ENCODE measurements at places on chromosomes 5 and 9.

- DNase-seq, result no peak
These were observed 10.5 kb downstream of the IL12B start for GRCh38 chr5:159319832-159320231.

GRCh38 chr5:2700876-2701275, 50.6 kb downstream of the IRX2 start:
- DNase-seq, result no peak

DNA sequence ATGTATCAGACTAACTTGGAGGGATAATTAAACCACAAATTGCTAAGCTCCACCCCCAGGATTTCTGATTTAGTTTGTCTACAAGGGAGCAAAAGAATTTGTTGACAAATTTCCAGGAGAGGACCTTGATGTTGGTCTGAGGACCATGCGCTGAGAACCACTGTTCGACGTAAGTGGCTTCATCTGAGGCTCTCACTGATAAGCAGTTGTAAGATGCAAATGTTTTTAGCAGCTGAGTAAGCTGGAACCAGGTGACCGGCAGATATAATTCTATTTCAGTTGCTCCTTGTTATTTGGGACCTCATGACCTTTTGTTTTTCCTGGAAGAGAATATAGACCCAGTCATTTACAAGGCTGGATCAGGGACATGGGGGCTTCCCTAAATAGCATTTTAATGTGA, 14.1 kb upstream of the SPINK1 start:
- DNase-seq, result no peak

GRCh38 chr5:161372682-161373344, 173.7 kb downstream of the GABRB2 start:
- no peak for DNase-seq

GRCh38 chr5:151691706-151692105, 5.0 kb upstream of the SPARC start:
- DNase-seq, result no peak

GRCh38 chr9:36080519-36080918, 43.8 kb downstream of the RECK start:
- no peak for DNase-seq

- no peak for DNase-seq
These were observed 20.8 kb downstream of the PAPPA start for GRCh38 chr9:116174347-116174746.

DNA sequence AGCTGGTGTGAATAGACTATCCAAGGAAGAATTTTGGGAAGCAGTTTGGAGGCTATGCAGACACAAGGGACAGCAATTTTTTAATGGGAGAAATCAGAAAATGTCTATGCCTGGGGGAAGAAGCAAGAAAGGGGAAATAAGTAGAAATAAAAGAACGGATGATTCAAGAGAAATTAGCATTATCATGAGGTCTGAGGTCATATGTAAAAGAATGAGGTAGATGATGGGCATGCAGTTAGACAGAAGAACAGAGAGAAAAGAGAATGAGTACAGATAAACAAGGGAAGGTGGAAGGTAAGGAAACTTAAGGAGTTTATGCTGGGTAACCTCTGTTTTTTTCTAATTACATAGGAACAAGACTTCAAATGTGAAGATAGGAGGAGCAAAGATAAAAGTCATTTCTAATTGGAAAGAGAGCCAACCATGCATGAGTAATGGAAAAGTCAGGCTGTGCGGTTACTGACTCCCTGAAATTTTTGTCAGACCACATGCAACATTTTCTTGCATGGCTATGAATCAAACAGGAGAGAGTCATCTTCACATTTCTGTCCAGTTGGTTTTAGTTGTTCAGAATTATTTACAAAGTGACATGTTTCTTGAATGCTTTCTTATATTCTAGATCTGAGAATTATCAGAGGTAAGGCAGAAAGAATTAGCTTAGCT, 101.0 kb upstream of the PIK3R1 start:
- no peak for DNase-seq

DNA sequence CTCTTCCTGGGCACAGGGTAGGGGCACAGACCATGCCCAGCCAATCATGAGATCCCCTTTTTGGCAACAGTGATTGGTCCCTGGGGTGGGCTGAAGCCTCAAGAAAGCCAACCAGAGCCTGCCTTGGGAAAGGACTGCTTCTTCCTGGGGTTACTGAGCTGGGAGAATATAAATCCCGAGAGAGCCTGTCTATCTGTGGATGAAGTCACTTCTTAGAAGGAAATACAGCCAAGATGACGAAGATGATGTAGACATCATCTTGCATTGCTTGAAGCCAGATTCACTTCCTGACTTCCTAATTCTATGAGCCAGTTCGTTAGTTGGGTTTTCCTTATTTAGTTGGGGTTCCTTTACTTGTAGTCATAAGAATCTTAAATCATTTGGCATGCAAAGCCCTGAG, 50.1 kb upstream of the PWWP2A start:
- no peak for DNase-seq

DNA sequence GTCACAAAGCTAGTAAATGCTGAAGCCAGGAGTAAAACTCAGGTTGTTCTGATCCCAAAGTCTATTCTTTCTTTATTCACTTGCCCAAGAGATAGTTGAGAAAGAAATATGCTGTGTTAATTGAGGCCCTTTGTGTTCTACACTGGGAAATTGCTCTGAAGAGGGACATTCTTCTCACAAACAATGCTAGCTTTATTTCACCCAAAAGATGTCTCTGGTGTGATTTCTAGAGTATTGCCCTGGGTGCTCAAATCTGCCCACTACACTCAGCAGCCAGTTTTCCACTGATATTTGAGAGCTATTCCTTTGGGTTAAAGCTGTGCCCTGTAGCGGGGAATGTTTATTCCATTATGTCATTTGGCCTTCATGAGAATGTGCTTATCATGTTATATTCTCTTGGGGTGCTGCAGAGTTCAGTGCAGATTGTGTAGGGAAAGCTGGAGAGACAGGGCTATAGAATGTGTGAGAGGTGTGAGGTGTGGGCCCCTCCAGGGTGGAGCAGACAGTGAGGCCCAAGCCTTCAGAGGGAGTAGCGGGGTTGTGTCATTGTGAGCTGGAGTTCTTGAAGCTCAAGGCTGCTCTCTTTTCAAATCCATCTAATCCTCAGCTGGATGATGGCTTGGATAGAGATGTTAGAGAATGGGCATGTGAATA, 21.0 kb upstream of the C5orf63 start:
- DNase-seq, result peak; percentile 30

- no peak for DNase-seq
These were observed 127.0 kb downstream of the TENT4A start for GRCh38 chr5:6840136-6840793.

GRCh38 chr9:22055090-22055489, 46.0 kb upstream of the CDKN2B start:
- DNase-seq, result no peak

GRCh38 chr9:99828054-99828416, 6.3 kb downstream of the NR4A3 start:
- DNase-seq, result no peak

GRCh38 chr5:126686451-126687126, 85.8 kb downstream of the PHAX start:
- no peak for DNase-seq

GRCh38 chr5:56575821-56576220, 239.5 kb upstream of the MAP3K1 start:
- DNase-seq, result no peak

DNA sequence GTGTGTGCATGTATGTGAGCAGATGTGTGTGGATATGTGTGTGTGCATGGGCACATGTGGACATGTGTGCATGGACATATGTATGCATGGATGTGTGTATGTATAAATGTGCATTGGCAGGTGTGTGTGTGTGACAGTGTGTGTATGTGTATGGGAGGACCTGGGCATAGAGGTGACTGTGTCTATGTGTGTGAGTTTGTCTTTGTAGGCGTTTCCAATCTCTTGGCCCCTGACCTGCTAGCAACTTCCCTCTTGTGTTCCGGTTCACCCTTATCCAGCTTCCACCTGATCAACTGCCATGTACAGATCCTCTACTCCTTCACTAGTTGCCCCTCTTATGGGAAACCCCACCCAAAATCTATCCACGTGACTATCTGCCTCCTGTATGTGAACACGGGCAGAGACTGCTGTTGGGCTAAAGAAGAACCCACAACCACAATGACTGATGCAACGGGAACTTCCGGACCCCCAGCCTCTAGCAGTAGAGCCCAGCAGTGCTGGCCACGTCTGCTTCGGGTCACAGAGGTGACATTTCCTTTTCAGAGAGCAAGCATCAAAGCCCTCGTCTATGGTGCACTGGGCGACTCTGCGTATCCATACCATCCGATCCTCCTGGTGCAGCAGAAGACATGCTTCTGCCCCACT, 24.9 kb upstream of the GADD45G start:
- no peak for DNase-seq

DNA sequence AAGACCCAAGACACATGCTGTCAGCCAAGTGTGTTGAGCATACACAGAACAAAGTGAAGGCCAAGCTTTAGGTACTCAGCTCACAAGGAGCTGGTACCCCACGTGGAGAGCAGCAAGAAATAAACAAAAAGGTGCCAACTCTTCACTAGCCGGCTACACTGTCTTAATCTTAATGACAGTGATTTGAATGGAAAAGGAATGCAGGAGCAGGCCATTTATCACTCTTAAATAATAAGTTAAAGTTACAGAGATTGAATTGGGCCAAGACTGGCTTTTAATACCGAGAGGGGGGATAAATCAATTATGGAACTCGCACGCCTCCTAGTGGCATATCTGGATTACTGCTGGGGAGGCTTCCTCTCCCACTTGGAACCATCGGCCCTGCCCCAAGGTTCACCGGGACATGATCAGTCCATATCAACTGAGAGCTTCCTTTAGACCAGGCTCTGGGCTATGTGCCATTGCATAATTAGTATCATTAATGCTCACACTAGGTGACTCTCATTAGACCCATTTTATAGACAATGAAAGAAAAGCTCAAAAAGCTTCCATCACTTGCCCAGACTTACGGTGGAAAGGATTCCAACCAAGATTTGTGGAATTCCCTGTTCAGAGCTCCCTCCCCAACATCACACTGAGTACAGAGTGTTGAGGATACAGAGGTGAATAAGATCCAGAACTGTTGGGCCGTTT, 94.0 kb downstream of the ACTL7B start:
- peak; percentile 79 for DNase-seq

- DNase-seq, result no peak
These were observed 27.3 kb downstream of the ELL2 start for GRCh38 chr5:95934207-95934804.

GRCh38 chr5:75616371-75616881, 5.2 kb downstream of the ANKDD1B start:
- peak; percentile 79 for DNase-seq

- peak; percentile 55 for DNase-seq
These were observed 99.8 kb downstream of the NNT start for GRCh38 chr5:43702815-43703214.

Measured in lung (tissue), 17 donors.